Kidney capillary endothelial cell (primary cell): ENCODE measurements at places on chromosomes 5 and 9.

- DNase-seq = no peak
Observed at GRCh38 chr9:114271556-114272510, 51.1 kb upstream of the ORM1 start.

DNA sequence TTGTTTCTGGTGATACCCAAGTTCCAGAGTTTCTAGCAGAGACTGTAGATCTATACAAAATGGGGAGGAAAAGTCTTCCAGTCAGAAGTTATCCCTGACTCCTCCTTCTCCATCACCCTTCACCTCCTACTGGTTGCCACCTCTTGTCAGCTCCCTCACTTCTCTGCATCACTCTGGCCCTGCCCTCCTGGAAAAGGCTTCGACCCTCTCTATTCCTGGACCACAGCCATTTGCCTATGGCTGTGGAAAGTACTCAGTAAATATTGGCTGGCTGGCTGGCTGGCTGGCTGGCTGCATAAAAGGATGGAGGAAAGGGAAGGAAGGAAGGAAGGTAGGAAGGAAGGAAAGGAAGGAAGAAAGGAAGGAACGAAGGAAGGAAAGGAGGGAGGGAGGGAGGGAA, 32.7 kb upstream of the ABCA1 start:
- no peak for DNase-seq

DNA sequence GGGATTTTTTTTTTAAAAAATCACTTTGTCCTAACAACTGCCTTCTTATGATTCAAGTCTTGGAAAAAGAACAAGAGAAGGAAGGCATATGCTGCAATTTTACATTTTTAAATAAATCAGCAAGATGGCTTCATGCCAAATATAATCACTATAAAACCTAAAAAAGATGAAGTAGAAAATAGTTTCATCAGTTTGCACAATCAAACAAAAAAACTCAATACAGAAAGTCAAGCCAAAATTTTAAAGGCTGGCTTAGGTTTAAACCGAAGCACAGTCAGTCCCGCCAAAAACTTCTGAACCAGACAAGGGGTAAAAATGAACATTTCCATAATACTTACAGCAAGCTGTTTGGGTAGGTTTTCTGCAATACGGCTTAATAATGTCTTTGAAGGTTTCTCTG, 57.3 kb downstream of the ZFR start:
- DNase-seq = no peak

- peak; percentile 54 for DNase-seq
Observed at GRCh38 chr5:43065387-43065947, 25.3 kb upstream of the ANXA2R start.

- DNase-seq = no peak
Observed at GRCh38 chr5:35042781-35043180, 5.0 kb downstream of the AGXT2 start.

GRCh38 chr5:39580702-39581453, 156.1 kb upstream of the DAB2 start:
- no peak for DNase-seq

DNA sequence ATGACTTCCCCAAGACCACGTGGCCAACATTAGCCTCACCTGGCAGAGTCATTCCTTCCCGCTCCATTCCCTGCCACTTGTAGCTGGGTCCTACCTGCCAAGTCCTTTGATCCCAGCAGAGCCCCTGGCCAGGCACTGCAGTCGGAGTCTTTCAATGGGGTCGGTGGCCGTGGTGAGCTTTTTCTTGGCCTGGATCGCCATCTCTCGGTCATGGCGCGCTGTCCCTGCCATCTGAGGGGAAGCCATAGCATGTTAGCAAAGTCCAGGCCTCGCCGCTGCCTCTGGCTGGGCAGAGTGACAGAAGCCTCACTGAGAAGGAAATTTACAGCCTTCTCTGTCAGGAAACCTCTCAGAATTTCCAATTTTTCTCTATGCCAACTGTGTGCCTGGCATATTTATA, 17.5 kb downstream of the CAPSL start:
- DNase-seq = no peak

GRCh38 chr5:144503123-144503522, 332.4 kb downstream of the KCTD16 start:
- no peak for DNase-seq

- no peak for DNase-seq
Observed at GRCh38 chr5:73999297-73999696, 373.3 kb downstream of the ARHGEF28 start.

- no peak for DNase-seq
Observed at GRCh38 chr9:136297016-136297691, 6.7 kb downstream of the CCDC187 start.

DNA sequence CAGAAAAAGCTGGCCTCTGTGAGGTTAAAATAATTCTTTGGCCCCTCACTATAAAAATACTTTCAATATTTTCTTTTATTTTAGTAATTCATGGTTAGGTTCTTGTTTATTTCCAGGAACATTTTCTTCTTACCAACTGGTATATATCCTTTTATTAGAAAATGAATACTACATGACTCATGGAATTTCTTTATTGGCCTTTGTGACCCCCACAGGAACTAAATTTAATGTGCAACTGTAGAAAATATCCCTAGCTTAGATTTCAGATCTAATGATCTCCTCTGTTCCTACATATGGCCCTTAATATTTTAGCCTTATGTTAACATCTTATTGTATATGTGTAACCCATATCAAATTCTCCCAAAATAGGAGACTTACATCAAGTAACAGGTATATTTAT, 429.9 kb downstream of the NR2F1-AS1 start:
- peak; percentile 57 for DNase-seq

DNA sequence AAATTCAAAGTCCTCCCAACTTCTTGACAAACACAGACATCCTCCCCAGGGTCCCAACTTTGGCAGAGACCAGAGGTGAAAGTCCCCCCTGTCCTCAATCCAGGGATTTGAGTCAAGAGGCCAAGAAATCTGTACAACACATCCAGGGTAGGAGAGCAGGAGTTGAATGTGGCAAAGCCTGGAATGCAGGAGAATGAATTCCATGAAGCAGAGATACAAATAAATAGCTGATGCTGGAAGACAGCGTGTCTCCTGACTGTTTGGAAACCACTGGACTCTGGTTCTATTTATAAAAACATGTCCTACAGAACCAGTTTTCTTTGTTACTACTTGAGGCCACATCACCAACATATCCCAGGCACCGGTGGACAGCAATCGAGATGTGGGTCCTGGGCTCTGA, 43.7 kb upstream of the SLIT3 start:
- DNase-seq = no peak

DNA sequence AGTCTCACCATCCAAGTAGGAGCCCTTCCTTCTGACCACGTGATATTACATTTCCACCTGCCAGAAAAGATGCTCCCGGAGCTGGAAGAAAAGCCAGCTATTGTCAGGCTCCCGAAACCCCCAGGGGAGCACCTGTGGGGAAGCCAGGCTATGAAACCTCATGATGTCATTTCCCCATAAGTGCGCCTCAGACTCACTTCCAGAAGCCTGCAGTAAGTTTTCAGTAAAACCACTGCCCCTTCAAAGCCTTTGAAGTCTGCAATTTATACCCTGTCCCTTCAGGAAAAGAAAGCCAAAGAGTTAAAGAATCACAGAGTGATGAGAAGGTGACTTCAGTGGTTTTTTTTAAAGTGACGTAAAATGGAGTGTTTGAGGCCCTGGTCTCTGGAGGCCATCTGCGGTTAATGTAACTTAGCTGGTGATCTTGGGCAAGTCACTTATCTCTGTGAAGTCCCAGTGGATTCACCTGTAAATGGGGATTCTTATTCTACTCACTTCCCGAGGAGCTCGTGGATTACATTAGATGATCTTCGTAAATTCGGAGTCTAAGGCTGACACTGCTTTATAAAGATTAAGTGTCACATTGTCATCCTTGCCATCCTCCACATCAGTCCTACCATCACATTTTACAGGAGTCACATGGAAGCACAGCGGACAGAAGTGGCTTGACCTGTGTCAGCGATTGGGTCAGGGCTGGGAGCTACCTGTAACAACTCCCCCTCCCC, 2.6 kb upstream of the SEMA6A start:
- no peak for DNase-seq

DNA sequence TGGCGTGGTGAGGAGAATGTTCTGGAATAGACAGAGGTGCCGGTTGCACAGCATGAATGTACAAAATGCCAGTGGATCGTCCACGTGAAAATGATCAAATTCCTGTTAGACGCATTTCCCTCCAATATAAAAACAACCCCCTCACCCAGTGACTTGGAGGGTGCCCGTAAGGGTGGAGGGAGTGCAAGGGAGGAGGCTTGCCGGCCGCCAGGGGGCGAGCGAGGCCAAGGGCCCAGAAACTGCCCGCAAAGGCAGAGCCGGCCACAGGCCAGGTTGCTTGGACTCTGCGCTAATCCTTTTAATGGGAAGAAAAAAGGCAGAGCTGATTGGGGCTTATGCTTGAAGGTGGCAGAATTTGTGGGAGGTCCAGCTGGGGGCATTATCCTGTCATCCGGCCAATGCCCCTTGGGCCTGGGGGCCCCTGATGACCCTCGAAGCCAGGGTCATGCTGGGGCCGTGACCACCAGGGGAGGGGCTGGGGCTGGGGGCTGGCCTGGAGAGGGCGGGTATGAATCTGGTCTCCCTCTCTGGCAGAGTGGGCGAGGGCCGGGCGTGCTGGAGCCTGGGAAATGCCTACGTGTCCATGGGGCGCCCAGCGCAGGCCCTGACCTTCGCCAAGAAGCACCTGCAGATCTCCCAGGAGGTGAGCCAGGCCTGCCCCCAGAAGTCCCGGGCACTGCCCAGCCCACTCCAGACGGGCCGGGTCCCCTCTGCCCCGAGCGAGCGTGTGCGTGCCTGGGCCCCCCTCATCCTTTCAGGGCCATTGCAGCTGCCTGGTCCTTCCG, 12.0 kb downstream of the GPSM1 start:
- DNase-seq = peak; percentile 58

DNA sequence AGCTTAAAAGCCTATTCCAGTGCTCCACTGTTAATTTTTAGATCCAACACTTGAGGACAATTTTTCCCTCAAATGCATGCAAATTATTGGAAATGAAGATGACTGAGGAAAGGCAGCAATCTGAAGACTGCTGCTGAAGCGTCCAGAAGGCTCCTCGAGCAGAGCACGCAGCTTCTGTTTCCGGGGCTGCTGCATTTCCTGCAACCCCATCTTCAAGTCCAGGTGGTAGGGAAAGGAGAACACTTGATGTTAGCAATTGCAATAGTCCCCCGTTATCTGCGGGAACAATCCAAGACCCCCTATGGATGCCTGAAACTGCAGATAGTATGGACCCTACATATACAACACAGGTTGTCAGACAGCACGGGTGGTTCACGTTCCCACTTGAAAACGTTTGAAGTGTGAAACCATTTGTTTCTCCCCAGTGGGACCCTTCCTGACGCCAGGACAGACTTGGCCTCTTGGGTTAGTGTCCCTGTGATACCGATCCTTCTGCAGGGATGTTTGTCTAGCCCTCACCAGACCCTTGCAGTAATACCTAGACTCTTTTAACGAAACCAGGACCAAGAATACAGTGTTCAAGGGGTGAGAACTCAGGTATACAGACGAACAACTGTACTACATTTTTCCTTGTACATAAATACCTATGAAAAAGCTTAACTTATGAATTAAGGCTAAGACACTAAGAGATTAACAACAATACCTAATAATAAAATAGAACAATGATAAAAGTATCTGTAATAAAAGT, 152.3 kb downstream of the HSD17B3 start:
- no peak for DNase-seq

- DNase-seq = no peak
Observed at GRCh38 chr5:50435168-50435567, 5.9 kb downstream of the EMB start.

DNA sequence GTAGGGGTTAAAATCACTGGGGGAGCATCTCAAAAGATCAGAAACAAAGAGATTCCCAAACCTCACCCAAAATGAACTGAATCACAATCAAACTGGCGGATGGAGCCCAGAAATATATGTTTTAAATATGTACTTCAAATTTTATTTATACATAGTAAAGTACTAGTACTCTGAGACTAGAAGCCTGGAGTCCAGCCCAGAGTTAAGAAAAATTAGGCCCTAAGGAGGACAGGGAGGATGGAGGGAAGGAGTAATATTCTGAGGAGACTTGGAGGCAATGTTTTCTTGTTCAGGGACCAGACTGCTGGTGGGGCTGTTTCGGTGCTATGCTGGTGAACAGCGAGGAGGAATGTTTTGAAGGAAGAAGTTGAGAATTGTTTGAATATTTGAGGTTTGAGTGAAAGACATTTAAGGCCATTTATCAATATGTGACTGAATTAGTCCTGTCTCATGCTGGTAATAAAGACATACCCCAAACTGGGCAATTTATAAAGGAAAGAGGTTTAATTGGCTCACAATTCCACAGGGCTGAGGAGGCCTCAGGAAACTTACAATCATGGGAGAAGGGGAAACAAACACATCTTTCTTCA, 552.4 kb upstream of the DAB2 start:
- DNase-seq = no peak

DNA sequence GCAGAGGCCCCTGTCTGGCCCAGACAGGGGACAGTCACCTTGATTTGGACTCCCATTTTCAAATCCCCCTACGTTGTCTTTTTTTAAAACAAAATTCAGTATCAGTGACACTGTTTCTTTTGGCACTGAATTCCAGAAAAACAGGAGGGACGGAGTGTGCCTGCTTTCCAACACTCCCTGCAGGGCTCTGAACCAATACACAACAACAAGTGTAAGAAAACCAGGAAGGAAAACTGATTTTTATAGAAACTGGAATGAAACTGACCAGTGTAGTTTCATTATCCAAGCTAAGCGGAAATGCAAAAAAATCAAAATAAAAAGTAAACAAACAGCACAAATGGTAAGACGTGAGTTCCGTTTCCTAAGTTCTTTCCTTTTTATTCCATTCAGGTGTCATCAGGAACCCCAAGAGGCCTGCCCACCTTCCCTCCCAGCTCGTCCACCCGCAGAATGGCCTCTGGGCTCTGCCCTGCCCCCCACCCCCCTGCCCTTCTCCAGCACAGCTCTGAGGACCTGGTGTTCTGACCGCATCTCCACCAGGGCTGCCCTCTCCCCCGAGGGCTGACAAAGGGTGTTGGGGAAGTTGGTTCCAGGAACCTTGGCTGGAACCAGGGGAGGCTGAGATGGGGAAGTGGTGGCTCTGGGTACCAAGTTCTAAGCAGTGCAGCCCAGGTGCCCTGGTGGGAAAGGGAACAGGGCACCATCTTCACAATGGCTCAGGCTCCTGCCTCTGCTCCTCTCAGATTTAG, 73.6 kb downstream of the PSD2 start:
- no peak for DNase-seq

- no peak for DNase-seq
Observed at GRCh38 chr5:150661086-150661485, at the start of gene MYOZ3. Gene MYOZ3 (plus strand): TSS chr5:150661251. CDS start chr5:150662942, 1,691 bp downstream.

GRCh38 chr5:95331358-95331757, 46.5 kb upstream of the MCTP1 start:
- DNase-seq = no peak

- no peak for DNase-seq
Observed at GRCh38 chr5:170590566-170590965, 86.7 kb downstream of the KCNIP1 start.
